LHCN-M2 (cell line): ENCODE measurements at places on chromosomes 6 and 20. TPM values are rescaled to one million over a fixed set of nuclear protein-coding genes. Genes with fewer than 3 reads are reported as not detected.

Gene CYP39A1
- 0.13 TPM in 1 of 2 replicates, not detected in the other for total RNA-seq

Gene OLIG3
- total RNA-seq: not detected in 2 replicates

GRCh38 chr6:167470101-167470835, 145.4 kb downstream of the TTLL2 start:
- no peak for DNase-seq

DNA sequence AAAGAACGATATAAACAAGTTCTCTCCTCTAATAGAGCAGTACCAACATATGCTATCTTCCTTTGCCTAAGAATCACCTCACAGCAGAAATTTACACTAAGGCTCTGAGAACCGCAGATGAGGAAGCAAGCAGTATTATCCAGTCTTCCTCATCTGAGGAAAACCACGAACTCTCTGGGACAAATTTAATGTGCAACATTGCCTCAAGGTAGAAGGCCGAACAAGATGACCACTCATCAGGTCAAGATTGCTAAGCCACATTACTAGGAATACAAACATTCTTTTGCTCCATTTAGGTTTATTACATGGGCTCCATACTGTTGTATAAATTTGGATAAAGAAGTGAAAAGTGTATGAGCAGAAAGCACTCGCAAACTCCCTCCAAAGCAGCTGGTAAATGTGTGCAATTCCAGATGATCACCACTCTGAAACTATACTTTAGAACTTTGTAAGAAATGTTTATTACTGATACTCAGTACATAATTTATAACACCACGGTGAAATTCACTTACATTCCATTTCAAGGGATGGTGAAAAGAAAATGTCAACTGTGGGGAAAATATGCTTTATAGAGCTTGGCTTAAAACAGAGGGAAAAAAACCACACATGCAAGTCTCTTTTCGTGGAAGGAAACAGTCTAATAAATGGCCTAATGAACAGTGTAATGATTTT, 398.4 kb downstream of the BTBD9 start:
- DNase-seq: no peak

GRCh38 chr20:8867038-8867740, 201.7 kb upstream of the PLCB4 start:
- no peak for DNase-seq

DNA sequence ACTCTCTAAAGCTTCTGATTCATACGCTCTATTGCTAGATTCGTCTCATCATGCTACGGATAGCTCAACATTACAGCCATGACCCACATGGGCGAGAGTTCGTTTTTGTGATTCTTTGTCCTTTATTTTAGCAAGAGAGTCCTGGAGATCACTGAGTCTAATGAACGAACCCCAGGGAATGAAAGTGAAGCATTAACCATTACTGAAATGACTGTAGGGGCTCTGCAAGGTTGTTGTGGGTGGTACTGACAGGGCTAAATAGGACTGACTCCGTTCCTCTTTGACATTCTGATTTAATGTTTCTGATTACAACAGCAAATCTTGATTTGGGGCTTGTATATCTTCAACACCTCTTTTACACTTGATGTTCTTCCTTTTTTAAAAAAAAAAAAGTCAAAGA, 13.7 kb upstream of the RTF2 start:
- no peak for DNase-seq

DNA sequence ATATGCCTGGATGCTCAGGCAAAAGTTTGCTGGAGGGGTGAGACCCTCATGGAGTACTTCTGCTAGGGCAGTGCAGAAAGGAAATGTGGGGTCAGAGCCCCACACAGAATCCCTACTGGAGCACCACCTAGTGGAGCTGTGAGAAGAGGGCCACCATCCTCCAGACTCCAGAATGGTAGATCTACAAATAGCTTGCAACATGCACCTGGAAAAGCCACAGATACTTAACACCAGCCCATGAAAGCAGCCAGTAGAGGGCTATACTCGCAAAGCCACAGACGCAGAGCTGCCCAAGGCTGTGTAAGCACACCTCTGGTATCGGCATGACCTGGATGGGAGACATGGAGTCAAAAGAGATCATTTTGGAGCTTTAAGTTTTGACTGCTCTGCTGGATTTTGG, 60.7 kb upstream of the GJE1 start:
- DNase-seq: no peak

GRCh38 chr6:119267126-119267905, 82.2 kb downstream of the MAN1A1 start:
- no peak for DNase-seq

Gene DEFB124
- total RNA-seq: not detected in 2 replicates

DNA sequence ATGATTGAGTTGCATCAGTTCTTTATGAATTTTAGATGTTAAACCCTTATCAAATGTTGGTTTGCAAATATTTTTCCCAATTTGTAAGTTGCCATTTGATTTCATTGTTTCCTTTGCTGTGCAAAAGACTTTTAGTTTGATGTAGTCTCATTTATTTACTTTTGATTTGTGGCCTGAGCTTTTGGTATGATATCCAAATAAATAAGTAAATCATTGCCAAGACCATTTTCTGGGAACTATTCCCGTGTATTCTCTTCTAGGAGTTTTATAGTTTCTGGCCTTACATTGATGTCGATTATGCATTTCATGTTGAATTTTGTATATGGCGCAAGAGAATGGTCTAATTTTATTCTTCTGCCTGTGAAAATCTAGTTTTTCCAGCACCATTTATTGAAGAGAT, 13.4 kb downstream of the AIG1 start:
- no peak for DNase-seq

- no peak for DNase-seq
Measured at GRCh38 chr6:35719404-35719829, 17.4 kb upstream of the ARMC12 start.

DNA sequence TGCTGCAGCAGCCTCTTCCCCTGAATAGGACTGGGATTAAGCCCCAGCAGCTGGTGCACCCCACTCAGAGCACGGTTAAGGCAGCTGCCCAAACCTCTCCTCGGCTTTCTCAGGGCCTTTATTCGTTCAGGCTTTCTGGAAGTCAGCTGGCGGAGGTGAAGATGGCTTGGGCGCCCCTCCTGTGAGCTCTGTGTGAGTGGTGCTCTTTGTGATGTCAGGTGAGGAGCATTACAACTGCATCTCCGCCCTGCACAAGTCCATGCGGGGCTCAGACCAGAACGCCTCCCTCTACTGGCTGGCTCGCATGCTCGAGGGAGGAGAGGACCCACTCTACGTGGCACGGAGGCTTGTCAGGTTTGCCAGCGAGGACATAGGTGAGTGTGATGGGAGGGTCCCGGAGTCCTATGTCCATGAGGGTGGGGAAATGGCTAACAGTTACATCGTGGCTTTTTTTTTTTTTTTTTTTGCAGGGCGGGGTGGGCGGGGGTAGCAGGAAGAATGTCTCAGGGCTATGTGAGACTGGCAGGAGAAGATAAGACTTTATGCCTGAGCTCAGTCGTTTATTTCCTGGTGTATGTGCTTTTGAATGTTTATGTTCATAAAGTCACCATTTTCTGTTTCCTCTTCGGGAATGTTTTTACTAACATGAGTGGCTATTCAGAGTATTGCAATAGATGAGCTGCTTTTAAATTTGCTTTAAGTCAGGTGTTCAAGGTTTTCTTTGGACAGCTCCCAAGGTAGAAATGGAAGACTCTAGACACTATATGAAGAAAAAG, 18.2 kb downstream of the WRNIP1 start:
- DNase-seq: peak; percentile 65

Gene PLN
- total RNA-seq: not detected in 2 replicates

- DNase-seq: no peak
Measured at GRCh38 chr20:2302384-2303060, 6.7 kb downstream of the TGM3 start.

DNA sequence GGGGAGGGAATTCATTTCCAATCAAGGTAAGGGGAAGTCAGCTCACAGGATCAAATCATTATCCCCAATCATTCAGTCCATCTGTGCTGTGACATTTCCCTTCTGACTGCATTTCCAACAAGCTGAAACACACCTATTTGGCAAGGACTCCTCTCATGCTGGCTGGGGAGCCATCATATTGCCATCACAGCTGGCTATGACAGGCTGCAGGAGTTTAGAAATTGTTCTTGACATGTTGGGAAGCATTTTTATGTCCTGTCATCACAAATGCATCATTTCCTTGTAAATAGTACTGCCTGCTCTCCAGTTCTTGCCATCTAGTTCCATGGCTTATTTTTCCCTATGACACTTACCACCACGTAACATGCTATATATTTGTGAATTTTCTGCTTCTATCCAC, 113.9 kb upstream of the TMEM170B start:
- DNase-seq: no peak

- DNase-seq: peak; percentile 18
Measured at GRCh38 chr20:31496761-31497295, 17.4 kb upstream of the HM13 start.

DNA sequence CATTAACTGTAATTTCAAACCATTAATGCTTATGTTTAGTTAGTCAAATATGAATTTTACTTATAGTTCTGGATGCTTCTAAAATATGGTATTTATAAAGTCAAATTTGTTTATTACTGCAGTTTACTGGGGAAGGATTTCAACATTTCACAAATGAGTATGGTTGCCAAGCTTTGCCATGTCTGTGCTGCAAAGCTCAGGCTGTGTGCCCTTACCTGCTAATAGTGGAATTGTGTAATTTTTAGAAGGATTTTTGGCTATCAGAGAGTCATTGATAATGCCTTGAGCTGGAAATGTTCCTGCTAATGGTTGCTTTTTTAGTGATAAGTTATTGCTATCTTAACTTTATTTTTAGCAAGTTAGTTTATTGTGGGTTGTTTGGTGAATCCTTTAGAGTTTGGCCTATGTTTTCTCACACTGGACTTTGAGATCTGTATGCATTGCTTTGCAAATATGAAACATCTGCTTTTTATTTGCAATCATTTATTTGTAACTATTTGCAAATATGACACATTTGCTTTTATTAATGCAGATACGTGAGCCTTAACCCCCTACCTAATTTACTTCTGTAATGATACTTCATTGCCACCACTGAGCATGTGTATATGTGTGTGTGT, 105.8 kb downstream of the CD109 start:
- no peak for DNase-seq

- DNase-seq: no peak
Measured at GRCh38 chr20:41848180-41848579, 230.0 kb upstream of the CHD6 start.

GRCh38 chr6:165658395-165659058, 4.5 kb downstream of the PDE10A start:
- no peak for DNase-seq

DNA sequence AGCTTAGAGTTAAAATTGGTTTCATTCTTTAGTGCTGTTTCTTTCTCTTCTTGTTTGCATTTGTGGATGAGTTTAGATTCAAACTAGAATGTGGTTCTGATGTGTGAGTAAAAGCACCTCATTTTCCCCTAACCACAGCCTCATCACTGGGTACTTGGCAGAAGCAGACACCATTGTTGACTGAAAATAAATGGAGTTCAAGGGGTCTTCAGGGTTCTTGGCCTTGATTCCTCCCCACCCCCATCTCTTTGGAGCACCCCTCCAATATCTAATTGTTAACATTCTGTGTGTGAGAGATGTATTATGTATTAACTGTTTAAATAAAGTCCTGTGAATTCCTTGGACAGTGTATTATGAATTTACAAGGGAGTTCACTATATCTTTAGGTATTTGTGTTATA, 59.6 kb downstream of the JARID2 start:
- no peak for DNase-seq

GRCh38 chr6:115001731-115002350, 659.0 kb upstream of the HS3ST5 start:
- DNase-seq: peak; percentile 10

GRCh38 chr20:57849121-57849520, 139.3 kb upstream of the PMEPA1 start:
- no peak for DNase-seq

DNA sequence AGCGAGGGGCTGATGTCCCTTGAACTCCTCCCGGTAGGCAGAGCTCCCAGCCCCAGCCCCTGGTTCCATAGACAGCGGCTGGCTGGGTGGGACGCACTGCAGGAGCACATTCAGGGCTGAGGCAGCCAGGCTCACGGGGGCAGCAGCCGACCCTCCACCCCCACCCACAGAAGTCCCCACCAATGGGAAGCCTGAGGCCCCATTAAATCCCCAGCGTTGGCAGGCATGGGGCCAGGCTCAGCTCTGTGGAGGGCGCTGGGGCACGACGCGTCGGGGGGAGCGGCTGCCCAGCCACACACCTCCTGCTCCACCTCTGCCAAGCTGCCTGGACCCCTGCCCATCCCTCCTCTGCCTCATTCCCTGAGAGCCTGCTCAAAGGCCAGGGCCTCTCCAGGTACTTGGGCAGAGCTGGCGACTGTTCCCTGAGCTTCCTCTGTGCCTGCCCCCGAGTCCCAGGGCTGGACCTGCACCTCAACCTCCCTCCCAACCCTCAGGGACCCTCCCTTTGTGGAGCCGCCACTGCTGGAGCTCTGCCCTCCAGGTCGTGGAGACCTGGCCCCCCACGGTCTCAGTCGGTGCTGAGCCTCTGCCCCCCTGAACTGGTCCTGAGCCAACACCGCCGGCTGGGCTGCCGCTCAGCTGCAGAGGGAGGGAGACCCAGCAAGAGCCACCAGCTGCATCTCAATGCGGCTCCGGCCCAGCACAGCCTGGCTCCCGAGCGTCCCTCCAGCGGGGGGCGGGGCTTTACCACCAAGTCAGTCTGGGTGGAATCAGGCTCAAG, 9.1 kb downstream of the CHRNA4 start:
- no peak for DNase-seq

DNA sequence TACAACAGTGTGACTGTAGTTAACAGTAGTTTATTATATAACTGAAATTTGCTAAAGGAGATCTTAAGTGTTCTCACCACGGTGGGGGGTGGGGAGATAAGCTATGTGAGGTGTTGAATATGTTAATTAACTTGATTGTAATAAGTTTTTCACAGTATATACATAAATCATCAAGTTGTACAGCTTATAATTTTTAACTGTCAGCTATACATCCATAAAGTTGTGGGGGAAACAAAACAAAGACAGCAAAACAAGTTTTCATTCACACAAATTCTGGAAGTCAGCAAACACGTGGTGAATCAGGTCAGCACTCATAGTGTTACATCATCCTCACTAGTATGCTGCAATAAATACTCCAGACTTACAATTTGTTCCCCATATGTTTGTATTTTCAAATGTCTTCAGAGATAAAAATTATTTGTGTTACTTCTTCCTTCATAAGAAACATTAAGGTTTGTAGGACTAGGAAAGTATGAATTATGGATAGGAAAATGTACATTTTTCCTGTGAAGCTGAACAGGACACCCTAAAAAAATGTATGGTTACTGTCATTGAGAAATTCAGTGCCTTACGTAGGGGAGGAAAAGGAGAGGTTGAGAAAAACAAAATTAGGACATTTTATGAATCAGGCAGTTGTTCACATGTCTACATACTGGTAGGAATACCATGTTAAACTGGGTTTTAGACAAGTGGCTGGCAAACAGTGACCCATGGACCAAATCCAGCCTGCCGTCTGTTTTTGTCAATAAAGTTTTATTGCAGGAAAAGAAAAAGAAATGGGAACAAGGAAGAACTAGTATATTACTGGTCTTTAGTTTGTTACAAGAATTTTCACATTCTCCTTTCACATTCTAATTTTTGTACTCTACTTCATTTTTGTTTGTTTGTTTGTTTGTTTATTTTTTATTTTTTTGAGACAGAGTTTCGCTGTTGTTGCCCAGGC, 6.0 kb downstream of the SUMO4 start:
- DNase-seq: peak; percentile 23

Gene CTCFL
- total RNA-seq: not detected in 2 replicates
